ENCODE measurements at places on chromosomes 2 and 18. TPM values are rescaled to one million over a fixed set of nuclear protein-coding genes. Genes with fewer than 3 reads are reported as not detected.

Gene VAMP5
- total RNA-seq = 61.5 TPM

Gene C1QL2
- total RNA-seq = not detected

Gene VWC2L
- total RNA-seq = not detected

Gene PLGLB1
- total RNA-seq = 3.1 TPM

Gene KCNG2
- total RNA-seq = not detected

Gene MOGAT1
- not detected for total RNA-seq

Gene CHRND
- not detected for total RNA-seq

Gene GKN1
- total RNA-seq = not detected

DNA sequence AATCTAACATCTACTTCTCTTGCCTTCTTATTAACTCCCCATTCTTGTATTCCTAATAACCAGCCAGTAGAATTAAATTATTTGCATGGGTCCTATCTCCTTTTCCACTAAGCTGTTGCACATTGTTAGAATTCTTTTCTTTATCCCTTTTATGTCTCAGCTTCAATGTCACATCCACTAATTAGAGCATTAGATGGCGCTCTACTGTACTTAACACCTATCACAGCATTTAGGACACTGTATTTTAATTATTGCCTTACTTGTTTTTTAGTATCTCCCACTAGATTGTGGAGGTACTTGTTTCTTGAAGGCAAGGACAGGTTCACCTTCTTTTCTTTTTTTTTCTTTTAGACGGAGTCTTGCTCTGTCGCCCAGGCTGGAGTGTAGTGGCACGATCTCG lies 3.8 kb downstream of the LIPT1 start:
- no peaks in the 10 kb centered on the region for H3K27me3 ChIP-seq
- H3K4me3 ChIP-seq = no peak overlapping the region
- H3K36me3 ChIP-seq = peaks cover 26% of the 10 kb centered on the region
- peaks cover 26% of the 10 kb centered on the region for H3K4me1 ChIP-seq
- H3K27ac ChIP-seq = no peak overlapping the region

DNA sequence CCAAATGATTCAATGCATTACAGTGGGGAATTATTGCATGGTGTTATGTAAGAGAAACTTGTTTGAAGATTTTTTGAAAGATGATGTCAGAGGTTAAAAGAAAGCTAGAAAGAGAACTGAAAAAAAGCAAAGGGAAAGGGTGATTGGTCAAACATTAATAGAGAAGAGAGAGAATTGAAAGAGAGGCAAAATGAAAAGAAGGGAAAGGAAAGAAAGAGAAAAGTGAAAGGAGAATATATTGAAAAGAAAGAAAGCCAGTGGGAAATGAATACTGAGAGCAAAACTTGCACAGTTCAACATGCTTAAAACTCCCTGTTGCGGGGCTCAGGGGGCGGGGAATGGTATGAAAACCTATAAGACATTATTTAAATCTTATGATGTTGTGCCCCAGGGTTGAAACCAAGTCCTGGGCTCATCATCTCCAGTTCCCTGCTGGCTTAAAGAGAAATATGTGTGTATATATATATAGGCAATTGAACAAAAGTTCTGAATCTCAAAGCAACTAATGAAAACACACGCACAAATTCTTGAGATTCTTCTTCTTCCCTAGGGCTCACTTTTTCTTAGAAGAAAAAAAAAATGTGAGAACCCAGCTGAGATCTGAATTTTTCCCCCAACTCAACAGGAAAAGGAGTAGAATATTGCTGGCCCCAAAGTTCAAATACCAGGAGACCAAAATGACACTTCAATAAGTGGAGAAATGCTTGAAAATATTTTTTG lies 2045.9 kb upstream of the CELF4 start:
- H3K4me1 ChIP-seq = no peaks in the 10 kb centered on the region
- H3K27ac ChIP-seq = no peak overlapping the region
- DNase-seq = no peak

GRCh38 chr2:178531168-178531567 lies 50.9 kb downstream of the PLEKHA3 start:
- no peak for DNase-seq
- peaks cover 54% of the 10 kb centered on the region for H3K36me3 ChIP-seq
- H3K27ac ChIP-seq = no peak overlapping the region

DNA sequence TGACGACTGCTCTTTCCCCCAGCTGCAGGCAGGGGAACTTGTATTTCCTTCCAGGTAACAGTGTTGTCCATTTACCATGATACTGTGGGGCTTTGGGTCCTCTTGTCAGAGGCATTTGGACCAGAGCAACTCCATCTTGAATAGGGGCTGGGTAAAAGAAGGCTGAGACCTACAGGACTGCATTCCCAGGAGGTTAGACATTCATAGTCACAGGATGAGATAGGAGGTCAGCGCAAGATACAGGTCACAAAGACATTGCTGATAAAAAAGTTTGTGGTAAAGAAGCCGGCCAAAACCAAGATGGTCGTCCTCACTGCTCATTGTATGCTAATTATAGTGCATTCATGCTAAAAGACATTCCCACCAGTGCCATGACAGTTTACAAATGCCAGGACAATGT lies 249.5 kb downstream of the SLC4A3 start:
- H3K27ac ChIP-seq = no peak overlapping the region
- H3K4me1 ChIP-seq = no peaks in the 10 kb centered on the region
- no peak overlapping the region for H3K4me3 ChIP-seq
- DNase-seq = no peak
- H3K36me3 ChIP-seq = no peaks in the 10 kb centered on the region

DNA sequence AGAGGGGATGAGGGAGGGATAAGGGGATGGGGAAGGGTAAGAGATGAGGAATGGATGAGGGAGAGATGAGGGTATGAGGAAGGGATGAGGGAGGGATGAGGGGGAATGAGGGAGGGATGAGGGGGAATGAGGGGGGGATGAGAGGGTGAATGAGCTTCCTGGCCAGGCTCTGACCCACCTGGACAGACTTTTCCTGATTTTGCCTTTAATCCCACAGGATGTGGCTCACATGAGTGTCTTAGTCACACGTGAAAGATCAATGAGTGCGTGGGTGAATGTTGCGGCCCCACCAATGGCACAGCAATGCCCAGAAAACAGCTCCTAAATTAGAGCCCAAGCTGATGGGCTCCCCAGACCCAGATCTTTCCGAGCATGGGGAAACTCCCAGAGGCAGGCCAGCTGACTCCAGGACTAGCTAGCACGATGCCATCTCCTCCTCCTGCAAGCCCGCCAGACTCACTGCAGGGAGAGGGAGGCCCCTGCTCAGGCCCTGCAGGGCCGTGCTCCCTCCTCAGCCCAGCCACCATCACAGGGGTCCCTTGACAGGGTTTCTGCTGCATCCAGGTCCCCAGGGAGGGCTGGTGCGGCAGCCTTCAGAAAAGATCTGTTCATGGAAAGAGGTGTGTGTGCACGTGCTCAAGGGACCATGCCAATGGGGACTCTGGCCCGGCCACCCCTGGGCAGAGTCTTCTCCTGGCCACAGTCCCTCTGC lies 41.4 kb downstream of the AQP12A start:
- no peak for DNase-seq
- no peaks in the 10 kb centered on the region for H3K4me1 ChIP-seq
- H3K36me3 ChIP-seq = no peaks in the 10 kb centered on the region
- no peak overlapping the region for H3K27ac ChIP-seq
- H3K27me3 ChIP-seq = no peaks in the 10 kb centered on the region

- H3K4me1 ChIP-seq = peaks cover 6% of the 10 kb centered on the region
- H3K27ac ChIP-seq = no peak overlapping the region
- no peaks in the 10 kb centered on the region for H3K27me3 ChIP-seq
- no peak for DNase-seq
- no peak overlapping the region for H3K4me3 ChIP-seq
- H3K36me3 ChIP-seq = no peaks in the 10 kb centered on the region
Measured at GRCh38 chr2:27756544-27757498, 14.7 kb upstream of the MRPL33 start.

- H3K27me3 ChIP-seq = no peaks in the 10 kb centered on the region
- DNase-seq = no peak
- peaks cover 1% of the 10 kb centered on the region for H3K36me3 ChIP-seq
- no peak overlapping the region for H3K27ac ChIP-seq
Measured at GRCh38 chr2:160576054-160576499, 82.5 kb upstream of the RBMS1 start.

- no peaks in the 10 kb centered on the region for H3K27me3 ChIP-seq
- H3K36me3 ChIP-seq = no peaks in the 10 kb centered on the region
- H3K4me1 ChIP-seq = no peaks in the 10 kb centered on the region
- no peak for DNase-seq
- no peak overlapping the region for H3K4me3 ChIP-seq
- no peak overlapping the region for H3K27ac ChIP-seq
Measured at GRCh38 chr18:64134044-64134747, 14.7 kb downstream of the LINC00305 start.

DNA sequence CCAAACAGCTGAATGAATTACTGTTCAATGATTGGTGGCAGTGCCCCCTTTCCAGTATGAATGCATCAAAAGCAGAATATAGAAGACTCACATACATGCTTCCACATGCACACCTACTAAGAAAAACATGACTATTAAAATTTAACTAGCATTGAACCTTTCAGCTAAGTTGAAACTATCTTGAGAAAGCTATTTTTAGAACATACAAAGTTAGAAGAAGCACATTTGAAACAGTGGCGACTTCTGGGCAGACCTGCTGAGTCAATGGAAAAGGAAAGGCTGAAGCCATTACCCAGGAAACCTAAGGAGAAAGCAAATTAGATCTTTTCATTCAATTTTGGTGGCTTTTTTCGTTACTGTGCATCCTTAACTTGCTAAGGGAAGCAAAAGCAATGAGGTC lies 55.9 kb downstream of the PLA2R1 start:
- no peaks in the 10 kb centered on the region for H3K4me1 ChIP-seq
- H3K27ac ChIP-seq = no peak overlapping the region
- peaks cover 12% of the 10 kb centered on the region for H3K27me3 ChIP-seq
- no peaks in the 10 kb centered on the region for H3K36me3 ChIP-seq

DNA sequence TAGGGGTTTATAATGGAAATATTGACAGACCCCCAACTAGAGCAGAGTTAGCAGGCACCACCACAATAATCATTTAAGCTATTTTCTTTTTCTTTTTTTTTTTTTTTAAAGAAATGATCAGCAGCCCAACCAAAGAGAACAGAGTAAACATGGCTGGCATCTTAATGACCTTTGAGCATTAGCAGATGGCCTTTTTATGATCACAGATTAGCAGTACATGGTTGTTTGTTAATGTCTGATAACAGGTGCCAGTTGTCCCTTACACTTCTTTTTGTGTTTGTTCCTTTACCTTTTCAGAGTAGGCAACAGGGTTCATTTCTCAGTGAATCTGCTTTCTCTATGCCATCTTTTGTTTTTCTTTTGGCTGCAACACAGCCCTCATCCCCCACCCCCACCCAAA lies 747.0 kb downstream of the BCL11A start:
- no peaks in the 10 kb centered on the region for H3K4me1 ChIP-seq
- H3K36me3 ChIP-seq = no peaks in the 10 kb centered on the region
- no peaks in the 10 kb centered on the region for H3K27me3 ChIP-seq
- no peak for DNase-seq

- no peak for DNase-seq
- H3K4me1 ChIP-seq = no peaks in the 10 kb centered on the region
Measured at GRCh38 chr2:174878537-174879147, 114.4 kb upstream of the CHRNA1 start.

DNA sequence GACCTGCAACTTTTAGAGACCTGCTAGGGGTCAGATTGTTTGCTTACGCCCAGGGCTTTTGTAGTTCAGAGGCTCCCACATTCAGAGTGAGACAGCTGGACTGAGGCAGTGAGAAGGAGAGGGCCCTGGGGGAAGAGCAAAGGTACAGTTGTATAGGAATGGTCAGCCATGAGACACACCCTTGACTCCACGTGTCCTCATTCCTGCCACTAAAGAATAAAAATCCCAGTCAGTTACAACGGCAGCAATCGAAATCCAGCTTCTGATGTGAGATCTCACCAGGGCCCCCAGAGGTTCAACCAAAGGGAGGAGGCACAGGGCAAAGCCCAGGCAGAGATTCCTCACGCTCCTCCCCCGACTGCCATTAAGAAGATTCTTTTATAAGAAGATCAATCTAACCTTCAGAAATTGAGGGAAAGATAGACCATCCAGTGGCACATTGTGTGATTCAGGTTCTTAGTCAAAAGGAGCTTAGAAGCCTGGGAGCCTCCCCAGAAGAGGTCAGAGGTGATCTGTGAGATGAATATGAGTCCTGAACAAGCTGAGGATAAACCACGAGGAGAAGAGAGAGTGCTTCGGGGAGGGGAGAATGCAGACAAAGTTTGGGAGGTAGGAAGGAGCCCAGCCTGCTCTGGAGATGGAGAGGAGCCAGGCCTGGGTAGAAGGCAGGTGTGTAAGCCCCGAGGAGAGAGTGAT lies 317.0 kb downstream of the CYP26B1 start:
- no peaks in the 10 kb centered on the region for H3K4me1 ChIP-seq
- H3K27ac ChIP-seq = no peak overlapping the region
- no peak for DNase-seq
- H3K4me3 ChIP-seq = no peak overlapping the region
- H3K36me3 ChIP-seq = no peaks in the 10 kb centered on the region

DNA sequence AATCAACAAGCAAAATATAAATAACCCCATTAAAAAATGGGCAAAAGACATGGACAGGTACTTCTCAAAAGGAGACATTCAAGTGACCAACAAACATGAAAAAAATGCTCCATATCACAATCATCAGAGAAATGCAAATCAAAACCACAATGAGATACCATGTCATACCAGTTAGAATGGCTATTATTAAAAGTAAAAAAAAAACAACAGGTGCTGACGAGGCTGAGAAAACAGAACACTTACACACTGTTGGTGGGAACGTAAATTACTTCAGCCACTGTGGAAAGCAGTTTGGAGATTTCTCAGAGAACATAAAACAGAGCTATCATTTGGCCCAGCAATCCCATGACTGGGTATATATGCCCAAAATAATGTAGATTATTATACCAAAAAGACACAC lies 69.1 kb downstream of the CWC22 start:
- H3K4me3 ChIP-seq = no peak overlapping the region
- no peak overlapping the region for H3K27ac ChIP-seq

DNA sequence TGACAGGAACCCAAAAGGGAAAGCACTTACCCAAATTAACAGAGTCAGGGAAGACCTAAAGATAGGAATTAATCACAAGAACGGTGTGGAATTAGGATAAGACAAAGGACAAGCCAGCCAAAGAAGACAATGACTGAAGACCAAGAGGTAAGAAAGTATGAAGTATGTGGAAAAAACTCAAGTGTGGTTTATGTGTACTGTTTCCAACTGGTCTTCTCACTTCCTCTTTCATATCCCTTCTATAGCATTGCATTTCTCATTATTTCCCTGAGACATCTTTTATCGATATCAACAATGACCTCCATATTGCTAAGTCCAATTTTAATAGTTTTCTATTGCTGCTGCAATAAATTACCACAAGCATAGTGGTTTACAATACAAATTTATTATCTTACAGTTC lies 313.5 kb upstream of the SLC39A10 start:
- H3K4me1 ChIP-seq = peaks cover 2% of the 10 kb centered on the region
- no peak for DNase-seq
- H3K27me3 ChIP-seq = no peaks in the 10 kb centered on the region
- H3K27ac ChIP-seq = no peak overlapping the region

DNA sequence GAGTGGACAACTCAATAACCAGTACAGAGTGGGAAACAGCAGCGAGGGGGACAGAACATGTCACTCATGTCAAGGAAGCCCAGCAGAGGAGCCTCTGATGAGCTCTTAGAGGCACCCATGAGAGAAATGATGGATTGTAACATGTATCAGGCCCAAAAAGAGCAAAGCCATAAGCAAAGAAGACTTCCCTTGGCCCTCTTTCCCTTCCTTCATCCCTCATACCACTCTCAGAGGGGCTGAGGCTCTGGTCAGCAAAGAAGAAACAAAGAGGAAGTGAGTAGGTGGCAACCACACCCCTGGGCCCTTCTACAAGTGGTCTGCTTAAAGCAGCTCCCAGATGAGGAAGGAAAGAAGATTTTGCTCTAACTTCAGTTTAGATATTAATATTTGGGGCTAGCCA lies 112.8 kb downstream of the CDC42EP3 start:
- no peaks in the 10 kb centered on the region for H3K27me3 ChIP-seq
- H3K36me3 ChIP-seq = no peaks in the 10 kb centered on the region

All from activated CD4-positive, alpha-beta T cell treated with anti-CD3 and anti-CD28 coated beads, Interleukin-2, amount 10 ng/mL, durations not matched to agents 7 days and 5 days (primary cell).